ENCODE measurements at places on chromosomes 1 and 21.

GRCh38 chr1:97144527-97144926 is 422.9 kb downstream of the PTBP2 start:
- no peak for DNase-seq

DNA sequence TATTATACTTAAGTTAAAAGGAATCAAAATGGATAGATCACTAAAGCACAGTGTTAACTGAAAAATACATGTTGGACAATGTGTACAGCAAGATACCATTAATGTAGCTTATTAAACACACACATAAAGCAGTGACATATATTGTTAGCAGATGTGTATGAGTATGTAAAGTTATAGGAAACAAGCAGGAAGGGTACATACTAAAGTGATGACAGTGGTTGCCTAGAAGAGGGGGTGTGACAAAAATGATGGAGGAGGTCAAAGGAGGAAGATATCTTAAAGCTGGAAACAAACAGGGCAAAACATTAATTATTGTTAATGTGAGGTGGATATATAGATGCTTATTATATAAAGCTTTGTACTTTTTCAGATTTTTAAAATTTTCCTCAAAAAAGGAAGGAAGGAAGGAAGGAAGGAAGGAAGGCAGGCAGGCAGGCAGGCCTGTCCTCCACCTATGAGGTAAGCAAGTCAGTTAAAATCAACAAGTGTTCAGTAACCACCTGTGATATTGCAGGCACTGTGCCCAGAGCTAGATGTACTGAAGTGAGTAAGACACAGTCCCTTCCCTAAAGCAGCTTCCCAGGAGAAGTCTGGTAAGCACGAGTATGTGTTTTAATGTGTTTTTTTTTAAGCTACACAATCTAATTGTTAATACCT is 252.9 kb upstream of the NR5A2 start:
- no peak for DNase-seq

- no peak for DNase-seq
These were observed 54.7 kb downstream of the C1orf185 start for GRCh38 chr1:51156752-51157151.

- no peak for DNase-seq
These were observed 5.7 kb downstream of the SLC6A17 start for GRCh38 chr1:110155878-110156522.

- DNase-seq: no peak
These were observed 1.2 kb downstream of the PTTG1IP start for GRCh38 chr21:44872323-44872648.

GRCh38 chr1:230422221-230422981 is 3.7 kb downstream of the PGBD5 start:
- DNase-seq: no peak

- no peak for DNase-seq
These were observed 199.4 kb upstream of the CAMK1G start for GRCh38 chr1:209383907-209384709.

DNA sequence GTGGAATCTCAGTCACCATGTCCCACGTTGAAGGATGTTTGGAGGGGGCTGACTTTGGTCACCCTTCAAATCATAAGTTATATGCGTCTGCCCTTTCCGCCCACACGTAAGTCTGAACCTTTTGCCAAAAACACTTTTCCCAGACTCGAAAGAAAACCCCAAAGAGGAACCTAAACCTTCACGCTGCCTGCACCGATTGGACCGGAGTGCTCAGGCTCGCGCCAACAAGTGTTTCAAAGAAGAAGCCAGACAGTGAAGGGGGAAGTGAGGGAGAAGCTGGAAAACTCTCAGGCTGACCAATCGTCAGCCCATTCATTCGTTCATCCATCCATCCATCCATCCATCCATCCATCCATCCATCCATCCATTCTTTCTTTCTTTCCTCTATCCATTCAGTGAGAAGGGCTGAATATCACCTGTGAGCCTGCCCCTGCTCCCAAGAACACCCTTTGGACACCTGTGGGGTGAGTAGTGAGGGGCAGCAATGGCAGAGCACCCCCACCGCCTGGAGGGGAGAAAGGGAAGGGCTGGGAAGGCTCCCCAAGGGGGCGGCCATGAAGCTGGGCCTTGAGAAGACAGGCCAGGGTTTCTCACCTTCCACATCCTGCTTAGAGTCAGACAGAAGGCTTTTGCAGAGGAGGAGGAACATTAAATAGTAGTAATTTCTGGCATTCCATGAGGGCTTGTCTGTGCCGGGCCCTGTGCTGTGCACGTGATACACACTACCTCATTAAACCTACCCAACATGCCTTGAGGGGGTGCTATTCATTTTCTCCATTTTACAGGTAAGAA is 27.1 kb upstream of the RUNX3 start:
- DNase-seq: no peak

GRCh38 chr1:33429856-33430691 is 821 bp downstream of the PHC2 start:
- DNase-seq: no peak

GRCh38 chr1:84174051-84174556 is 30.0 kb downstream of the PRKACB start:
- no peak for DNase-seq

- DNase-seq: no peak
These were observed 89.0 kb downstream of the GTF2B start for GRCh38 chr1:88802404-88802803.

GRCh38 chr1:164587617-164588501 is 28.9 kb downstream of the PBX1 start:
- no peak for DNase-seq

- DNase-seq: no peak
These were observed 193.5 kb downstream of the CYYR1 start for GRCh38 chr21:26379561-26379960.

- DNase-seq: no peak
These were observed 116.8 kb downstream of the CASZ1 start for GRCh38 chr1:10679496-10680220.

DNA sequence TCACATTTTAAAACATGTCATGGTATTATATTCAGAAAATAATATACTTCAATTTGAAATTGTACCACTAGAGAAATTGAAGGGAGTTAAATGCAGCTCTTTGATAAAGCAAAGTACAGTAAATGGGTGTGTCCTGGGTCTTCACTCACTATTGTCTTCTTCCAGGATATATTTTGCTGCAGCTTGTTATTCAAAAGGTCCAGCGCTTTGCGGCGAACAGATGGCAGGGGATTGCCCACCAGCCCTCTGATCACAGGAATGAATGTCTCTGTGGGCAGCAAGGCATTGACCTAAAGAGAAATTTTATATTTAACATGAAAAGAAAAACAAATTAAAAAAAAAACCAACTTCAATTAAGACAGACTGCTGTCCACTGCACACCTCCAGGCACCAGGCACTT is 35.1 kb downstream of the LGALS8 start:
- no peak for DNase-seq

GRCh38 chr1:54070171-54070837 is 16.9 kb downstream of the TCEANC2 start:
- DNase-seq: no peak

- DNase-seq: no peak
These were observed 54.4 kb downstream of the EVI5 start for GRCh38 chr1:92730476-92730875.

DNA sequence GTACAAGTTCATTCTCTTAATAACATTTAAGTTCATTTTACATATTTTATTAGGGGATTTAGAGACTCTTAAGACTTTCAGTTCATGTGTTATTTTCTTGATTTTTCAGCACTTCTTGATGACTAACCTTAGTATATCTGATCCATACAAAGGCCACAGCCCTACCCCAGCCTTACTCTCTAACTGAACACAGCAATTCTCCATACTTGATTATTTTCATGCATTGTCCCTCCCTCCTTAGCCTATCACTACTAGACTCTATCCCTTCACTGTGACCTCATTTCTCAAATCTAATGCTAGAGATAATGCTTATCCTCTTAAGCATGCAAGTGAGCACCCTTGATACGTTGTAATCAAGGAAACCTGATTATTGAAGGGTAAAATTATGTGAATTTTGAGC is 15.2 kb downstream of the PRKAA2 start:
- DNase-seq: no peak

DNA sequence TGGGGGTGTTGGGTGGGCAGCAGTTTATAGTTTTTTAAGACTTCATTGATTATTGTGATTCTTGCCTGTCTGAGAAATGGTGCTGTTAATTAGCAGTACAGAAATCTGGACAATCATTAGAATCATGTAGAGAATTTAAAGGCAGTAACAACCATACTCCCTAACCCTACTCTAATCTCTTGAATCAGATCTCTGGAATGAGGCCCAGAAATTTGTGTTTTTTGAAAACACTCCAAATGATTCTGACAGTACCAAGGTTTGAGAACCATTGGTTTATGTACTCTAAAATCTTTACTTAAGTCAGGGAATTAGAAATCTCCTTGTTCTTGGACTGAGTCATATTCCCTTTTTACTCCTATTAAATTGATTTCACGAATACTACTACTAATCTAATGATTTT is 24.0 kb downstream of the FNBP1L start:
- no peak for DNase-seq

DNA sequence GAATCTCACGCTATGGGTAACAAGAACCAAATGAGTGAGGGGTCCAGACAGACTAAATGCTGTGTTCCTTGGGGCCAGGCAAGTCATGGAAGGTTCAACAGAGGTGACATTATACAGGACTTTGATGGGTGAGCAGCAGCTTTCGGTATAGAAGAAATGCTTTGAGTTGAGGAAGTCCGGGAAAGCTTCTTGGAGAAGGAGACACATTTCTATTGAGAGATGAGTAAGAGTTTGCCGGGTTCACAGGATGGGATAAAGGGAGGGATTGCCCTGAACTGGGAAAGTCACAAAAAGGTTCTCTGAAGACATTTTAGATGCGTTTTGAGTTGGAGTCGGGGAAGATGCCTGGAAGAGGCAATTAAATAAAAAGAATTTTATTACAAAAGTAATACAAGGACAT is 580 bp upstream of the AZIN2 start:
- no peak for DNase-seq

DNA sequence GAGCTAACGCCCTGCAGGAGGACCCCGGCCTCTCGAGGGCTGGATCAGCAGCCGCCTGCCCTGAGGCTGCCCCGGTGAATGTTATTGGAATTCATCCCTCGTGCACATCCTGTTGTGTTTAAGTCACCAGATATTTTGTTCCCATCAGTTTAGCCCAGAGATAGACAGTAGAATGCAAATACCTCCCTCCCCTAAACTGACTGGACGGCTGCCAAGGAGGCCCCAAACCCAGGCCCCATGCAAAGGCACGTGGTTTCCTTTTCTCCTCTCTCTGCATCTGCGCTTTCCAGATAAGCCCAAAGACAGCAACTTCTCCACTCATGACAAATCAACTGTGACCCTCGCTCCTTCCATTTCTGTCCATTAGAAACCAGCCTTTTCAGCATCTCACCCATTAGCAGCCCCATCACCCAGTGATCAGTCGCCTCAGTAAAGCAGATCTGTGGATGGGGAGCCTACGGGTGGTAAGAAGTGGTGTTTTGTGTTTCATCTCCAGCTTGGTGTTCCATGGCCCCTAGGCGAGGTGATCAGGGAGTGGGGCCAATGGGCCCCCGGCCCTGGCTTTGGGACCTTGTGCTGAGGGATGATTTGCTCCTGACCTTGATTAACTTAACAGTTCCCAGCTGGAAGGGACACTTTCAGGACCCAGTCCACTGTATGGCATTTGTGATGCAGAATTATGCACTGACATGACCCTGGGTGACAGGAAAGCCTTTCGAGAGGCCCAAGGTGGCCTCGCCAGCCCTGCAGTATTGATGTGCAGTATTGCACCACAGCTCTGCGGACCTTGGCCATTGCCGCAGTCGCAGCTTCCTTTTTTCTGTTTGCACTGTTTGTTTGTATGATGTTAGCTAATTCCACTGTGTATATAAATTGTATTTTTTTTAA is 5.2 kb downstream of the NPPA start:
- DNase-seq: no peak

DNA sequence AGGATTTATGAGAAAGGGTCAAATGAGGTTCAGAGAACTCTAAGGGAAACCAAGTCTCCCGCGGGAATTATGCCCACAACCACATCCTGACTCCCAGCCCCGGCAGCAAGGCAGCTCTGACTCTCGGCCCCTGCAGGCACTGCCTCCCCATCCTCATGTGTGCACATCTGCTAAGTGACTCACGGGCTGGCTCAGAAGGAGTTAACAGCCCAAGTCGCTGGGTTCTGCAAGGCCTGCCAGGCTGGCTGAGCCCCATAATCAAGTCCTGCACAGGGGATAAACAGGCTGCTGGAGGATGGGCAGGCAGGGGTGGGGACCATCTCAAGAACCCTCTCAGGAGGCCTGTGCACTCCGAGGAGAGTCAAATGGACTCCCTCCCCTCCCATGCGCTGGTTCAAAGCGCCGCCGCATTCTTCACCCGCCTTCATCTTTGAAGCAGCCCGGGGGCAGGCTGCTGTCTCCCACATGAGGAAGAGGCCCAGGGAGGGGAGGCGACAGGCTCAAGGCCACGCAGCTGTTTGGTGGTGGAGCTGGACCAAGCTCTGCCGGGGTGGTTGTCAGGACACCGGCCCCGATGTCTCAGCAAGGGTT is 344.3 kb downstream of the MATN1 start:
- no peak for DNase-seq

DNA sequence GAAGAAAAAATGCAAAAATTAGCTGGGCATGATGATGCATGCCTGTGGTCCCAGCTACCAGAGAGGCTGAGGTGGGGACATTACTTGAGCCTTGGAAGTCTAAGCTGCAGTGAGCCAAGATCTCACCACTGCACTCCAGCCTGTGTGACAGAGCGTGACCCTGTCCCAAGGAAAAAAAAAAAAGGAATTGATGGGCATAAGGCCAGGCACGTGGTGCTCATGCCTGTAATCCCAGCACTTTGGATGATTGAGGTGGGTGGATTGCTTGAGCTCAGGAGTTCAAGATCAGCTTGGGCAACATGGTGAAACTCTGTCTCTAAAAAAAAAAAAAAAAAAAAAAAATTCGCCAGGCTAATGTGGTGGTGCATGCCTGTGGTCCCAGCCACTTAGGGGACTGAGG is 55.8 kb upstream of the ATP2B4 start:
- no peak for DNase-seq

DNA sequence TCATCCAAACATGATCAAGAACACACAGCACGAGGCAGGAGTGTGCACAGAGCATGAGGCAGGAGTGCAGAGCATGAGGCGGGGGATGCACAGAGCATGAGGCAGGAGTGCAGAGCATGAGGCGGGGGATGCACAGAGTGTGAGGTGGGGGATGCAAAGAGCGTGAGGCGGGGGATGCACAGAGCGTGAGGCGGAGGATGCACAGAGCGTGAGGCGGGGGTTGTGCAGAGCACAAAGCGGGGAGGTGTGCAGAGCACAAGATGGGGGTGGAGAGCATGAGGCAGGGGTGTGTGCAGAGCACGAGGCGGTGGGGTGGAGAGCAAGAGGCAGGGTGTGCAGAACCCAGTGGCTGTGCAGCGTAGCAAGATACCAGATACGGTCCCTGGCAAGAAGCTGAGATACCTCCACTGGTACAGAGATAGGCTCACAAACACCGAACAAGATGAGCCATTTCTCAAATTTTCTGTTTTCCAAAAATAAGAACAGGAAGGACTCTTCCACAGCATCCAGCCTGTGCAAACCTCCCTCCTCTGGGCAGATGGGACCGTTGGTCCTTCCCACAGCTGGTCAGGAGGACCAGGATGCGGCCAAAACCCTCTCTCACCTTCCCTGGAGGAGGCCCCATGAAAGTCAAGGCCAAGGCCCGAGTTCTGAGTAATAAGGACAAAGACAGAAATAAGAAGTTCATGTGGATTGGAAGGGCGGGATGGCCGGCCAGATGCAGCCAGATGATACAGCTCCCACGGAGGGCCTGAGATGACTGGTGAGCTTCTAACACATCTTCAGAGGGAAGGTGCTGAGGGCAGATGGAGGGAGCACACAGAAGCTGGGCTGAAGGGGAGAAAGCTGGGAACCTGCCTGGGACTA is 12.0 kb downstream of the SPATC1L start:
- no peak for DNase-seq

- no peak for DNase-seq
These were observed 17.0 kb downstream of the CAMK1G start for GRCh38 chr1:209600541-209600940.

- no peak for DNase-seq
These were observed 325.0 kb upstream of the ESRRG start for GRCh38 chr1:217048104-217048707.
